ENCODE measurements at places on chromosomes 13 and 19.

DNA sequence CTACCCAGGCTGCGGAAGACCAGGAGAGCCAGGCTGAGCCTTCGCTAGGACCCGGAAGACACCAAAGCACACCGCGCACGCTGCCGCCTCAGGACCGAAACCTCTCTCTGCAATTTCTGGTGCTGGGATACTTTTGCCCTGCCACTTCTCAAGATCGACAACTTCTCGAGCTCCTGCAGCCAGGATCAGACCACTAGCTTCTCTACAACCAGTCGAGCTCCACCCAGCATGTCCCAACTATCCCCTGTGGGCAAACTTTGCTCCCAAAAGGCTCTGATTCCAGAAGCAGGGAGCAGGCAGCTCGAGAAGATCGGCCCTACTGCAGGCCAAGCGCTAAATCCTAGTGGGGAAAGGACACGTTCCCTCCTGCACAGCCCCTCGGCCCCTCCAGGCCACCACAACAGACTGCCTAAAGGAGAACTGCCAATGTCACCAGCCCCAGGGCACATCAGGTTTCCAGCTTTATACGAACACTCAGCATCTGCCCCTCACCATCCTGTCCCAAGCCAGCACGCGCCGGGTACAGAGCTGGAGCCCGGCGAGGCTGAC lies 979 bp downstream of the AKAP8 start:
- DNase-seq, result no peak

- DNase-seq, result peak; percentile 17
Measured at GRCh38 chr13:110874508-110874960, 40.3 kb downstream of the ANKRD10 start.

DNA sequence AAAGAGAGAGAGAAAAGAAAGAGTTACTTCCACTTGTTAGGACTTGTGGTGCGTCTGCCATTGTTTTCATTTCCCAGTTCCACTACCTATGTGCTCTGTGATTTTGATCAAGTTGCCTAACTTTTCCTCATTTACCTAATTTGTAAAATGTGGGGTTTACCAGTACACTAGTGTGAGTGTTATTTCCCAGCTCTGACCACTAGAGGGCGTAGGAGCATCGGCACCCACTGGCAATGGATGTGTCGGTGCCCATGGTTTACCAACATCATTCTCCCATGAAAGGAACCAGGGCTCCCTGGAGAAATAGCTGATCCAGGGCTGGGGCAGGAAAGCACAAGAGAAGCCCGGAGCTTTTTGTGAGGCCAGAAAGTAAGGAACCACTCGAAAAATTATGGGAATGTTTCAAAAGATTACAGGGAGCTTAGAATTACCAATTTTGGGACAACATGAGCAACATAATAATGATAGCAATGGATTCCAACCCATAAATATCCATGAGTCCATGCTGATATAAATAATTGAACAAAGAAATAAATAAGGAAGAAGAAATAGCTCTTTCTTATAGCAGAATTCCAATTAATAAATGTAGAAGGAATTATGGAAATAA lies 15.1 kb upstream of the CEACAM4 start:
- DNase-seq, result no peak

DNA sequence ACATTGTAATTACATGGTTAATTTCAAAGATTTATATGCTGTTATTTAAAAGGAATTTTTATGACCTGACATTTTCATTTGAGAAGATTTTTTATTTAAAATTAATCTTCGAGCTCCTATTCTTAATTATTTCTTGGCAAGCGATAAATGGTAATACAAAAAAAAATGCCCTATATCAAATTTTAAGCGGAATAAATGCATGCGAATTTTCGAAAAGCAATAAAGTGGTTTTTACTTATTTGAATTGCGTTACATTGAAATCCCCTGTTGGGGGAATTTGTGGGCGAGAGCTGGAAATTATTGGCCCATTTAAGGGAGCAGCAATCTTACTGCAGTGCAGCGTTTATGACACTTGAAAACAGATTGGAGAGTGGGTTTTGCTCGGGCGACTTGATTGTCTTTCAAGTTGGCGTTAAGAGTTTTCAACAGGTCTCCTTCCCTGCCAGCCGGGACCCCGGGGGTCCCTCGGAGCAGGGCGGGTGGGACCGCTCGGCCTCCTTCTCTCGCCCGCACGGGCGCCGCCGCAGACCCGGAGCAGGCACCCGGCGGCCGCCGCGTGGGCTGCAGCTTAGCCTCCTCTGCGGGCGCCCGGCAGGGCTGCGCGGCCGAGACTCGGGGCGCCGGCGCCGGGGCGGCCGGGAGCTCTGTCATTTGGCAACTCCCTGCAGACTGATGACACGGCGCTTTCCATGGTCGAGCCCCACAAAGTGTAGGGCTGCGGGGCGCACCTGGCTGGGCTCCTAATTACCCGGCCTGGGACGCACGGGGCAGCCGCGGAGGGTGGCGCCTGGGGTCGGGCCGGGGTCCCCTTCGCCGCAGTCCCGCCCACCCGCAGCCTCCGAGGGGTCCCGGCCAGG lies 255.1 kb upstream of the SOX21 start:
- no peak for DNase-seq

GRCh38 chr13:70604448-70604847 lies 496.2 kb upstream of the KLHL1 start:
- DNase-seq, result no peak

All from GOT3 (cell line).